Stimulated activated CD8-positive, alpha-beta memory T cell treated with anti-CD3 and anti-CD28 coated beads, Interleukin-15, amount 100 ng/mL, for 24 hours (primary cell): ENCODE measurements at places on chromosomes 5 and 9.

DNA sequence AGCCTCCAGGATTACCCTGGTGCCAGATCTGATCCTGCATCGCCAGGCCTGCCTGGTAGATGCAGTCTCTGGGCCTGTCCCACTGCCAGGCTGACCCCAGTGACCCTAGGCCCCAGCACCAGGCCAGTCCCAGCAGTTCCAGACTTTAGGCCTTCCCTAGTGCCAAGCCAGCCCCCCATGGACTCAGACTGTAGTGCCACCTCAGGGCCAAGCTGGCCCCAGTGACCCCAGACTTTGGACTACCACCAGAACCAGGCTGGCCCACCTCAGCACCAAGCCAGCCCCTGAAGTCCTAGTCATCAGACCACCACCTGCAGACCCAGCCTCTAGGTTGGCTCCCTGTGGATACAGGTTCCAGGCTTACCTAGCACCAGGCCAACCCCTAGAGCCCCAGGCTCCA lies 142.5 kb downstream of the PJA2 start:
- DNase-seq: no peak

DNA sequence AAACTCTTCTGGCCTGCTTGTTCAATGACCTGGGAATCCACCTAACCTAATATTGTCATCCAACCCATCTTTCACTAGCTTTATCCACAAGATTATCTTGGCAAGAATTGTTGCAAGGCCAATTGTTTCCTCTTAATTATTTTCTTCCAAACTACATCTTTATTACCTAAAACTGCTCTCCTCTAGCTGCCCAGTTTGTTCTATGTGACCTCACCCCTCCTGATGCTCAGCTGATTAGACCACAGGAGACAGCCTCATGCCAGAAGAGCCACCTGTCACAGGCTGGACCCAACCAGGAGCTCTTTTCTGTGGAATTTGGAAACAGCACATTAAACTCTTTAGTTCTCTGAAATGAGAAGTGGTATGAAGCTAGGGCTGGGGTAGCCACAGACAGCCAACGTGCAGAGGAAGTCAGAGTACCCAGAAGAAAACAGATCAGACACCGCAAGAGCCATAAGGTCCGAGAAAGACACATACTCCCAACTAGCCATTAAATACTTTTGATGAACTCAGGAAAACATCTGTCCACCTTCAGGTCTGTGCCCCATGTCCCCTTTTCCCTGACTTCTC lies 12.0 kb downstream of the SAXO1 start:
- DNase-seq: no peak

GRCh38 chr5:141517312-141517711 lies 28.4 kb downstream of the PCDHGC5 start:
- no peak for DNase-seq

- no peak for DNase-seq
Observed at GRCh38 chr5:134651531-134651930, 2.9 kb downstream of the SEC24A start.

- no peak for DNase-seq
Observed at GRCh38 chr5:2710910-2711309, 40.6 kb downstream of the IRX2 start.

GRCh38 chr5:159531554-159532105 lies 201.3 kb upstream of the IL12B start:
- no peak for DNase-seq

DNA sequence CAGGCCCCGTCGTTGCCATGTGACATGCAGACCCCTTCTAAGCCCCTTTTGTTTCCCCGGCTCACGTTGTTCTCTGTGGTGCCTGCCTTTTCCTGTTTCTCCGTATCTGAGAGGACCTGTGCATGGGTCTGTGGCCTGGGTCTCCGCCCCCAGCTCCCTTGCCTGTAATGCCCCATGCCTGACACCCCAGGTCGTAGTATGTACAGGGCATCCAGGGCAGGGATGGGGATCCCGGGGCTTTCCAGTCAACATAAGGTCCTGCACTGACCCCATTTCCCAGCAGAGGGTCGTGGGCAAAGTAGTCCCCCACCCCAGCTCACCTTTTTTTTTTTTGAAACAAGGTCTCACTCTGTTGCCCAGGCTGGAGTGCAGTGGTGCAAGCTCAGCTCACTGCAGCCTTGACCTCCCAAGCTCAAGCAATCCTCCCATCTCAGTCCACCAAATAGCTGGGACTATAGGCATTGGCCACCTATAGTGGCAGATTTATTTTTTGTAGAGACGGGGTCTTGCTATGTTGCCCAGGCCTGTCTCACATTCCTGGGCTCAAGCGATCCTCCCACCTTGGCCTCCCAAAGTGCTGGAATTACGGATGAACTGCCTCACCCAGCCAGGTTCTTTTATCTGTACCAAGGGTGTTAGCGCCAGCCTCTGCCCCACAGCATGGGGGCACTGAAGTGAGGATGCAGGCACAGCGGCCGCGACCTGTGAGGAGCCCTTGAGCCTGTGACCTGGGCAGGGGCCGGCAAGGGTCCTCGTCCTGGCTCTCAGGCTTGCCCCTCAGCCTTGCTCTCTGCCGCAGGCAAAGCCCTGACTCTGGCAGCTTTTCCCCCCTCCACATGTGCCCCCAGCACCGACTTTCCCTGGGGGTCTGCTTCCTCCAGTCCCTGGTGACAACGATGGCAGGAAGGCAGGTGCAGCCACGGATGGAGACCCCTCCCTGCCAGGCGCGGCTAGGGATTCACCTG lies 19.1 kb upstream of the QSOX2 start:
- DNase-seq: no peak

- no peak for DNase-seq
Observed at GRCh38 chr5:172417983-172418630, 36.2 kb downstream of the SH3PXD2B start.

DNA sequence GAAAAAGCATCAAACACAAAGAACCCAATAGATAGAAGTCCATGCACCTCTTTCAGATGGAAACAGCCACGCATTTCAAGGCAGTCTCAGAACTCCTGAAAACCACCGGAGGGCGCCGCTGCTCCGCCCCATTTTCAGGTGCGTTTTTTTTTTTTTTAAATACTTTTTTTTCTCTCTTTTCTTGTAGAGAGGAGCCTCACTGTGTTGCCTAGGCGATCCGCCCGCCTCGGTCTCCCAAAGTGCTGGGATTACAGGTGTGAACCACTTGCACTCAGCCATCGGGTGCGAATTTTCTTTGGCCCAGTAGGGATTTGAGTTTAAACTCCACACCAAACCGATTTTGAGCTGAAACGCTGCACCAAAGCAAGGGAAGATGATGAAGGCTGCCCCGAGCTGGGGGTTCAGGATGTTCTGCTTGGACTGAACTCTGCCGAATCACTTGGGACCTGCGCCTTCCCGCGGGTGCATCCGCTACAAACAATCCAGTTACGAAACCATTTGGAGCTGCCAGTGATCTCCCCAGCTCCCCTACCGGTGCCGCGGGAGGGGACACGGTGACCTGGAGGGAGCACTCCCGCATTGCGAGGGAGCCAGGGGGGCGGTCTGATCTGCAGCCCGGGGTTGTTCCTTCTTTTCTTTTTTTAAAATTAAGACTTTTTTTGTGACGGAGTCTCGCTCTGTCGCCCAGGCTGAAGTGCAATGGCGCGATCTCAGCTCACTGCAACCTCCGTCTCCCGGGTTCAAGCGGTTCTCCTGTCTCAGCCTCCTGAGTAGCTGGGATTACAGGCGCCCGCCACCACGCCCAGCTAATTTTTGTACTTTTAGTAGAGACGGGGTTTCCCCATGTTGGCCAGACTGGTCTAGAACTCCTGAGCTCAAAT lies 1.4 kb downstream of the PTGR1 start:
- DNase-seq: no peak

GRCh38 chr5:160457252-160457651 lies 35.6 kb downstream of the PTTG1 start:
- no peak for DNase-seq

GRCh38 chr5:15267966-15268365 lies 232.0 kb upstream of the FBXL7 start:
- no peak for DNase-seq

- no peak for DNase-seq
Observed at GRCh38 chr5:6961123-6961522, 247.9 kb downstream of the TENT4A start.

- DNase-seq: no peak
Observed at GRCh38 chr5:83723031-83723430, 2.4 kb upstream of the HAPLN1 start.

DNA sequence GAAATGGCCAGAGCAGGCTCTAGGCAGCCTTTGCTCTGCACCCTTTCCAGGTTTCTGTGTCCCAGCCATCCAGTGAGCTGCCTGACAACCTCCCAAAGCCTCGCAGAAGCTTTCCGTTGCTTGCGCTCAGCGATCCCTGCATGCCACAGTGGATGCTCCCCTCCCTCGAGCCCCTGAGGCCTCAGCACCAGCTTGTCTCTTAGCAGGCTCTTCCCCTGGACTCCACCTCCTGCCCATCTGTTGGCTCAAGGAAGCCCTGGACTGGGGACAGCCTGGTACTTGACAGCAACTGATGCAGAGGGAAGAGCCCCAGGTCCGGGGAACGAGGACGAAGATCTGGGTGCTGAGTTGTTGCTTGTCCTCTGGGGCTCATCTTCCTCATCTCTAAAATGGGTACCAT lies 23.2 kb downstream of the TSPAN17 start:
- no peak for DNase-seq

DNA sequence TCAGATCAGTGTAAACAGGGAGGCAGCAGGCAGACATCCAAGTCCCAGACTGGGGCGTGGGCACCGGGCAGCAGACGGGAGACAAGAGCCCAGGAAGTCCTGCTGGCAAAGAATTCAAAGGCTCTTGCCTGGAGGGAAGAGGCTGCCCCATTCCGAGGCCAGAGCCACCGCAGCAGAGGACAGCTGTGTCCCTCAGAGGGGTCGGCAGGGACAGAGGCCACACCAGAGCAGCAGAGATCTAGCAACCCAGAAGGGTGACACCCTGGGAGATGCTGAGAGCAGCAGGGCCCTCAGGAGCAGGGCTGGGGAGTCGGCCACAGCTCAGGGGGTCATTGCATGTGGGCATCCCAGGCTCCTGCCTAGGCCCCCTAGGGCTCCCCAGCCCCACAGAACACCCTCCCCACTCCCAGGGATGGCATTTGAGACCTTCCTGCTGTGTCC lies 29.1 kb downstream of the ADAMTS2 start:
- no peak for DNase-seq

- no peak for DNase-seq
Observed at GRCh38 chr5:167503926-167504720, 787.3 kb upstream of the WWC1 start.

DNA sequence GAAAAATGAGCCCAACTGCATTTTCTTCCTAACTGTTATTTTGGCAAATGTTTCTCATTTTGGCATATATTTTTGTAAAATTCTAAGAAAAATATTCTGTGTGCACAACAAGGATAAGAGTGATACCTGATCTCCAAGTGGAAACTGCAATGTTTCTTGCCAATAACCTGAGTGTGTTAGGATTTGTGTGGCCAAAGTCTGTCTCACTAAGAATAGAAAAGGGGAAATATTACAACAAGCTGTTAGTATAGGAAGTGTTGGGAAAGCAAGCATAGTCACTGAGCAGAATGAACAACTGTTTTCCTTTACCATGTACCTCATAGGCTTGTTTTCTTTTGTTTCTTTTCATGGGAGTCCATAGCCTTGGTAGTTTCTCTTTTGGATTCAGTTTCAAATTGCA lies 624.2 kb downstream of the MTRR start:
- DNase-seq: no peak
